ENCODE measurements at places on chromosomes 6 and 20.
A peak's percentile ranks its signal among the peaks of the same experiment; 100 is the strongest.

GRCh38 chr6:65259059-65259458 lies 448.0 kb downstream of the EYS start:
- no peak for DNase-seq

GRCh38 chr6:31266567-31267360 lies 5.1 kb downstream of the HLA-C start:
- no peak for DNase-seq

DNA sequence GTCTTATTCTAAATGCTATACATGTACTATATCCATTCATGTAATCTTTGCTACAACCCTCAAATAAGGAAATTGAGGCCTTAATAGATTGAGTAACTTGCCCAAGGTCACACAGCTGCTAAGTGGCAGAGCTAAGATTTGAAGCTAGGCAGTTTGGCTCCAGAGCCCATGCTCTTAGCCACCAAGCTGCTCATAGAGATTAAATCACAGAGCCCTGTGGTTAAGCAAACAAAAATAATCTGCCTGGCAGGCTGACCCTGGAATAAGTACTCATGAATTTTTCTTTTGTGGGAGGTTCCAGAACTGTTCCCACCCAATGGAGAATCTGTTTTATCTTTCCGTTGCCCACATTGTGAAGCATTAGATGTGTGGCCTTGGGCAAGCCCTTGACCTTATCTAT lies 7.4 kb downstream of the AAR2 start:
- no peak for DNase-seq

- DNase-seq: no peak
These were observed 229.9 kb downstream of the NRN1 start for GRCh38 chr6:5776706-5777390.

- DNase-seq: no peak
These were observed 26.6 kb upstream of the ILRUN start for GRCh38 chr6:34723203-34723602.

DNA sequence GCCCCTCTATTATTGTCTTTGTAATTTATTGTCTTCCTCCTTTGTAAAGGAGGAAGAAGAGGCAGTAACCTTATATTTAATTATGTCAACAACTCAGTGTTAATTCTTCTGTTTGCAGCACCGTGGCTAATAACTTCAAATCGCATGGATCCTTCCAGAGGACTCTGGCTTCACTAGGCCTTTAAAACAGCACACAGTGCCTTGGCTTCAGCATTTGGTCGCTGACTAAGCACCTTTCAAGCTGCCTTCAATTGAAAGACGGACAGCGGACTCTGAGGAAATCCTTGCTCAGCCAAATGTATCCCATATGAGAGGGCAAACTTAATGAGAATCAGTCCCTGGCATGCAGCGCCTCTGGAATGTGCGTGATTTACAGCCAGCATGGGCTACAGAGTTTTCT lies 64.2 kb downstream of the SGK1 start:
- DNase-seq: no peak

GRCh38 chr6:16322666-16323312 lies 84.4 kb downstream of the GMPR start:
- peak; percentile 62 for DNase-seq

GRCh38 chr20:53917145-53918019 lies 153.0 kb downstream of the BCAS1 start:
- no peak for DNase-seq

- DNase-seq: no peak
These were observed 28.1 kb upstream of the HLA-C start for GRCh38 chr6:31299947-31300346.

DNA sequence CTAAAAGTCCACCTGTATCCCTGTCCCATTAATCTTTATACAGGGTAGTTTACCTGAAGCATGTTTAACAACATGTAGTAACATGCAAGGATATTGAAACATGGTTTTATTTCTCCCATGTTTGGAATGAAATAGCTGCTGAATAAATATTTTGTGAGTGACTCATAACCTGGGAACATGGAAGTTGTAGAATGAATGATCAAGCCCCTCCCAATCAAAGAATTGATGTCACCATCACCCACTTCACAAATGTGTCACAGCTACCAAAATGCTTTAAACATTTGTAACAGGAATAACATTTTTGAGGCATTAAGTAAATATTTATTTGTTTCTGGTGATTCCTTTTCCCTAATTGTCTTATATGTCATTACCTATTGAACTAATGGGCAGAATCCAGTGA lies 58.9 kb upstream of the TNFAIP3 start:
- no peak for DNase-seq

GRCh38 chr6:8982668-8983067 lies 547.3 kb upstream of the SLC35B3 start:
- DNase-seq: no peak

DNA sequence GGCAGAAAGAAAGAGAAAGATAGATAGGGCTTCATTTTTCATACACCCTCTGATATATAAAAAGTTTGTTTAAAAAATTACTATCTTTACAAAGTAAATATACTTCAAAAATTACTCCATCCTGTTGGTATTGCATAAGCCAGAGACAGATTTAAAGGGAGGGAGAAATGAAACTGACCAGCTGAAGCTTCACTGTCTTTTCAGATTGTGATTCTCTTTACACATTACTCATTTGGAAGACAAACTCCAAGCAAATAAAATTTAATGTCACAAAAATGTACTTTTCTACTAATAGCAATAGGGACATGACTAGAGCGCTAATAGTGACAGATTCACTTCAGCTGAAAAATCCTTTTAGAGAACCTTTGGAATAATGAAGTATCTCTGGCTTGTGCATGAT lies 38.6 kb upstream of the MARCKS start:
- DNase-seq: no peak

- no peak for DNase-seq
These were observed 402.1 kb downstream of the EPHA7 start for GRCh38 chr6:93017213-93017612.

Measured in NCI-H1417 treated with DMSO at 0.1 percent for 48 hours (cell line).